AG09309 (cell line): ENCODE measurements at places on chromosomes 6 and 20.

DNA sequence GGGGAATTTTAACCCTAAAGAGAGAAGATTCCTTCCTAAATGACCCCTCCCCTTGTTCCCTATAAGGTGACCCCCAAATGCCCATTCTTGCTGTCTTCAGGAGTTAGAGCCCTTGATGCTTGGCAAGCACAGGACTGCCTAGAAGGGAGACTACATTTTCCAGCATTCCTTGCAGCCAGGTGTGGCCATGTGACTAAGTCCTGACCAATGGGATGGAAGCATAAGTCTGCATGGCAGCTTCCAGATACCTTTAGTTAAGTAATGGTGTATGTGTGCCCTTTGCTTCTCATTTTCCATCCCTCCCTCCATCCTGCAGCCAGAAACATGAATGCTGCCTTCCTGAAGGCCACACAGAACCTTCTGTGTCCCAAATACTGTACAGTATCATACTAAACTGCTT, 5.5 kb downstream of the BFSP1 start:
- DNase-seq: no peak

DNA sequence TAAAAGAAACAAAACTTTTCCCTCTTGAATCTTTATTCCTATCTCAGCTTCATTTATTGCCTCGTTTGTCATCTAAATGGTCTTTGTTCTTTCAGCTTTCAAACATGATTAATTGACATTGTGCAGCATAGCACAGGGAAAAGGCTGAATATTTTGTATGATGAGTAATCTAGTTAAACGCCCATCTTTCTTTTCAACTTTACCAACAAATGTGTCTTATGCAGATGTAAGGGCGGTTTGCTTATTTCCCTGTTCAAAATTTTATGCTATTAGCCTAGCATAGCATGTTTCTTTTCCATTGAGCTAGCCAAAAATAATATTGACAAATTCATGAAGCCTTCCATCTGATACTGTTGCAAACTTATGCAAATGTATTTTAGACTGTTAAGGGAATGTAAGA, 176.4 kb upstream of the AKAP12 start:
- DNase-seq: peak; percentile 43

GRCh38 chr6:119170447-119171087, 92.1 kb upstream of the FAM184A start:
- no peak for DNase-seq

DNA sequence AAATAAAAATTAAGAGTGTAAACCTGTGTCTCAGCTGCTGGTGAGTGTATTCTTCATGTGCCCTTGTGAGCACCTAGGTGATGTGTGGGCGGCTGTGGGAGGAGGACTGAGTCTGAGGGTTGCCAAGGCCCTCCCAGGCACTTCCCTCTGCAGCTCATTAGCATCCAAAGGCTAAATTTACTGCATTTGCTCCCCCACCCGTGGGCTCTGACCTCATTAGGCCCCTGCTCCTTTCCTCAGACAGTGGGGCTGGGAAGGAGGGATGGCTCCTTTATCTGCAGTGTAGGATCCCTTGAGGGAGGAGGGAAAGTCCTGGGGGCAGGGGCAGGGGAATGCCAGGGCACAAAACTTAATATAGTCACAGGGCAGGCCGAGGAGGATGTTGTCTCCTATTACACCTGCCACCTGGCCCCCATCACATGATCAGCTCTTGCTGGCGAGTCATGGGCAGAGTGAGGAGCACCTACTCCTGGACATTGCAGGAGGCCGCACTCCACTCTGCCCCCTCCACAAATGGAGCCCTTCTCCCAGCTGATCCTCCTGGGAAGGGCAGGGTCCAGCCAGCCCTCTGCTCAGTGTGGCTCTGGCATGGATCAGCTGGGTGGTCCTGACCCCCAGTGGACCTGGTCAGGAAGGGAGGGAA, 133.2 kb downstream of the MRPL14 start:
- no peak for DNase-seq

DNA sequence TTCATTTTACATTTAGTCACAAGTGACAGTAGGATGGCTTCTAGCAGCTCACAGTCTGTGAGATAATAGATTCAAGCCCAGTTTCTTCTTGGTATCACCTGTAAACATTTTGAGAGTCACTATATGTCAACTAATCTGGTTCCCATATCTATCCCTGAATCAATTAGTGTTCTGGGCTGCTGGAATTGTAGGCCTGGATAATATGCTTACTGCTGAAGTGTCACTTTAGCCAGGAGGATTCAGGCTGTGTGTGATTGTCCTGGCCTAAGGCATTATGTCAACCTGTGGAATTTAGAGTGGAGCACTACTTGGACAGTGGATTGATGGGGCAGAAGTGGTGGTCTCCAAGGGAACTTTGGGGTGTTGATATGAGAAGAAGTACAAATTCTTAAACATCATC, 1071.8 kb upstream of the CITED2 start:
- DNase-seq: no peak

DNA sequence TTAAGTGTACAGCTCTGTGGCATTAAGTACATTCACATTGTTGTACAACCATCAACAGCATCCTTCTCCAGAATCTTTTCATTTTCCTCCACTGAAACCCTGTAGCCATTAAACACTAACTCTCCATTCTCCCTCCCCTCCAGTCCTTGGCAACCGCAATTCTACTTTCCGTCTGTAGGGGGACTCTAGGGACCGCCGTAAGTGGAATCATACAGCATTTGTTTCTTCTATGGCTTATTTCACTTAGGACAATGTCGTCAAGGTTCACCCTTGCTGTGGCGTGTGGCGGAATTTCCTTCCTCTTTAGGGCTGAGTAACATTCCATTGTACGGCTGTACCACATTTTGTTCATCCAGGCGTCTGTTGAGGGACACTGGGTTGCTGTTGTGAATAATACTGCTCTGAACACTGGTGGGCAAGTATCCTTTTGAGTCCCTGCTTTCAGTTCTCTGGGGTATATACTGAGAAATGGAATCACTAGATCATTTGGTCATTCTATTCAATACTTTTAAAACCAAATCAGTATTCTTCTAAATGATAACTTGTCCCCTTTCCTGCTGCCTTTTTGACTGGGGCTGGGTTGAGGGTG, 50.7 kb downstream of the PPP1R3G start:
- DNase-seq: no peak

- DNase-seq: peak; percentile 24
These were observed 84.4 kb downstream of the CRYBG1 start for GRCh38 chr6:106444777-106445507.

- DNase-seq: no peak
These were observed 62.4 kb downstream of the TNFRSF21 start for GRCh38 chr6:47247227-47247797.

GRCh38 chr6:139145661-139146060, 10.8 kb downstream of the HECA start:
- no peak for DNase-seq

DNA sequence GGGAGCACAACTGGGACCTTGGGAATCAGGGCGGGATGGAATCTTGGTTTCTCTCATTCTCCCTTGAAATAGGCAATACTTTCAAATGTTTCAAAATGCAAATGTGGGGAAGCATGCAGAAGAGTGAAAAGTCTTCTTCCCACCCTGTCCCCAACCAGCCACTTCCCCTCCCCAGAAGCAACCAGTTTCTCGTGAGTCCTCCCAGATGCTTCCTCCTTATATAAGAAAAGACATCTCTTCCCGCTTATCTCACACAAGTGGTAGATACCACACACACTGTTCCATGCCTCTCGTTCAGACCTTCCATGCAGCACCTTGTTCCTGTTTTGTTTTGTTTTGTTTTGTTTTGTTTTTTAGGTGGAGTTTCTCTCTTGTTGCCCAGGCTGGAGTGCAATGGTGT, 25.1 kb downstream of the HCK start:
- DNase-seq: no peak

- no peak for DNase-seq
These were observed 9.4 kb upstream of the SLC4A11 start for GRCh38 chr20:3248167-3248992.

DNA sequence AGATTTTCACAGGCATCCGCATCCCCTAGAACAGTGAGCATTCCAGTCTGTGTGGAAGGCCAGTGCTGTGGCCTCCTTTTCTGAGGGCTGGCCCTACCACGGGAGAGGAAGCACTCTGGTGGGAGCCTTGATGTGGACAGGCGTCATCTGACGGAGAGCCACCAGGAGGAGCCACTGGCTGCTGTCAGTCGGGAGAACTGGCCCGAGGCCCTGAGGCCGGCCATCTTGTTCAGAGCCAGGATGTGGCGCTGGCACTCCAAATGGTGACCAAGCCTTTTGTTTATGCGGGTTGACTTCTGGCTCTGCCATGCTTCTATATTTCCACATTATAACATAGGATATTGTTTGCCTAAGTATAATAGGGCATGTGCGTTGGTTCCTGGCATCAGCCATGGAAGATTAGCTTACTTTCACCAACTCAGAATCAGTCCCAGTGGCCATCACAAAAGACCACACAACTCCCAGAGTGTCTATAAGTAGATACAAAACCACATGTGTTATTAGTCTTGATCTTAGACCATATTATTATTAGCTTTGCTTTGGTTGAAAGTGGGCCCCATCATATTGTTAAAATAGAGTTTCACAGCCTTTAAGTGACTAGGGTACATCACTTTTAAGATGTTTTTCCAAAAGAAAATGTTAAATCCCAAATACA, 273.9 kb upstream of the TAB2 start:
- DNase-seq: no peak

DNA sequence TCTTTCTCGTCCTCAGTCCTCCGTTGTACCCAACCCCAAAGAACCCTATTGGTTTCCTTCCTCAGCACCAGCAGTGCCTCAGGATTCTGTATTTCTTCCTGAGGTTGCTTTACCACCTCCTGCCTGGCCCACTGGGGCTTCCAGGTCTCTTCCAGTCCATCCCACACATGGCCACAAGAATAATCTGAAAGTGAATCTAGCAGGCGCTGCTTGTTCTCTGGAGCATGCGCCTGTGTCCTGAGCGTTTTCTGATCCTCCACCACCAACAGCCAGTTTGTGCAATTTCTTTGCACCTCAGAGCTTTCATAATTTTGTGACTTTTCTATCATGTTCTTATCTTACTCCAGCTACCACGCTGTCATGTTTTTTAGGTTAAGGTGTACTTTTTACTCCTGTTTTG, 11.6 kb upstream of the HSP90AB1 start:
- no peak for DNase-seq

DNA sequence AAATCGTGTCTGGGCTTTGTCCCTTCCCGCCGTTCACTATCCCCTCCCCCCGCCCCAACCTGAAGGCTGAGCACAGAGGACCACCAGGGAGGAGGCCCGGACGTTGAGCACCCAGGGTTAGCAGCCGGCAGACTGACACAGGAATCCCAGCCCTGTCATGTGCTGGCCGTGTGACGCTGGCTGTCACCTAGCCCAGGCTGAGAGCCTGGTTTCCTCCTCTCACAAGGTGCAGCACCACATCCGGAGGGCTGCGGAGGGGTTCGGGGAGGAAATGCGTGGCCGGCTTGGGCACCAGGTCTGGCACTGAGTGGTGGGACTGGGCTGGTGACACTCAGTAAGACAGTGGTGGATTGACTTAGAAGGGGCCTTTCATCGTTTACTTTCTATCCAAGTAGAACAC, 4.6 kb upstream of the LSM14B start:
- no peak for DNase-seq

DNA sequence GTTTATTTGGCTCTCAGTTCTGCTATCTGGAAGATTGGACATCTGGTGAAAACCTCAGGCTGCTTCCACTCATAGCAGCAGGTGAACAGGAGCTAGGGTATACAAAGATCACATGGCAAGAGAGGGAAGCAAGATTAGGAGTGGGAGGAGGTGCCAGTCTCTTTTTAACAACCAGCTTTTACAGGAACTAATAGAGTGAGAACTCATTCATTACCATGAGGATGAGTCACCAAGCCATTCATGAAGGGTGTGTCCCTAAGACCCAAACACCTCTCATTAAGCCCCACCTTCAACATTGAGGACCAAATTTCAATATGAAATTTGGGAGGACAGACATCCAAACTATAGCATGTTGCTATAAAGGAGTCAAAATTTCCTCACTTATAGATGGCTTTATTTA, 85.4 kb upstream of the HCRTR2 start:
- no peak for DNase-seq

- DNase-seq: no peak
These were observed 31.6 kb downstream of the DSE start for GRCh38 chr6:116402108-116402937.

DNA sequence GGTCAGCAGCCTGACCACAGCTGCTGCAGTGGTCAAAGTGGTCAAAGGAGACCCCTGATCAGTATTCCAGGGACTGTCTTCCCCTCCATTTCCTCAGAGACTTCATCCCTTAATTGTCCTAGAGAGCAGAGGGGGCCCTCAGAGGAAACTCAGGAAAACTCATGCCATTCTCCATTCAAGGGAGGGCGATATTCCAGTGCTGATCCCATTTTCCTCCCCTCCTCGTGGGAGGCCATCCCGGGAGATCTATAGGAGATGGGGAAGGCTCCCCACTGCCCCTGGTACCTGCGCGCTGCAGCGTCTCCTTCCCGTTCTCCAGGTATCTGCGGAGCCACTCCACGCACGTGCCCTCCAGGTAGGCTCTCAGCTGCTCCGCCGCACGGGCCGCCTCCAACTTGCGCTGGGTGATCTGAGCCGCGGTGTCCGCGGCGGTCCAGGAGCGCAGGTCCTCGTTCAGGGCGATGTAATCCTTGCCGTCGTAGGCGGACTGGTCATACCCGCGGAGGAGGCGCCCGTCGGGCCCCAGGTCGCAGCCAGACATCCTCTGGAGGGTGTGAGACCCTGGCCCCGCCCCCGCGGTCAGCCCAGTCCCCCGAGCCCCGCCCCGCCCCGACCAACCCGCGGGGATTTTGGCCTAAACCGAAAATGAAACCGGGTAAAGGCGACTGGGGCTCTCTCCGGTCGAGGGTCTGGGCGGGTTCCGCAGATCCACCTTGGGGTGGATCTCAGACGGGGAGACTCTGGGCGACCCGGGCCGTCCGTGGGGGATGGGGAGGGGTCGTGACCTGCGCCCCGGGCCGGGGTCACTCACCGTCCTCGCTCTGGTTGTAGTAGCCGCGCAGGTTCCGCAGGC, 878 bp downstream of the HLA-C start:
- no peak for DNase-seq

DNA sequence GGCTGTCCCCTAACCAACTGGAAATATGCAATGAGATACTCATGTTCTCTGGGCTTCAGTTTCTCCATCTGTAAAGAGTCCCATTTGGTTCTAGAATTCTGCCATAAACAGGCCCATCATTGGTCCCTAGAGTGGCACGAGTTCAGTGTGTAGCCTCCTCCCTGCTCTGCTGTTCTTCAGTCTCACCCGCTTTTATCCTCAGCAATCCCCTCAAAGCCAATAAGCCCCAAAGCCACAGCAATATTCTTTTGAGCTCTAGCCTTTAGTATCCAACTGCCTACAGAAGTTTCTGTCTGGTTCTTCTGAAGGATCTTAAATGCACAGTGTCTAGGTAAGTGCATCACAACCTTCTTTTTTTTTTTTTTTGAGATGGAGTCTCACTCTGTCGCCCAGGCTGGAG, 9.8 kb upstream of the MRPS18A start:
- no peak for DNase-seq

- DNase-seq: no peak
These were observed 21.5 kb upstream of the ARHGAP18 start for GRCh38 chr6:129731428-129731827.

GRCh38 chr20:3910853-3911252, 21.7 kb downstream of the PANK2 start:
- DNase-seq: no peak

- no peak for DNase-seq
These were observed 178.5 kb downstream of the FRK start for GRCh38 chr6:115882174-115882573.
